ENCODE measurements at places on chromosomes 16 and 17.

DNA sequence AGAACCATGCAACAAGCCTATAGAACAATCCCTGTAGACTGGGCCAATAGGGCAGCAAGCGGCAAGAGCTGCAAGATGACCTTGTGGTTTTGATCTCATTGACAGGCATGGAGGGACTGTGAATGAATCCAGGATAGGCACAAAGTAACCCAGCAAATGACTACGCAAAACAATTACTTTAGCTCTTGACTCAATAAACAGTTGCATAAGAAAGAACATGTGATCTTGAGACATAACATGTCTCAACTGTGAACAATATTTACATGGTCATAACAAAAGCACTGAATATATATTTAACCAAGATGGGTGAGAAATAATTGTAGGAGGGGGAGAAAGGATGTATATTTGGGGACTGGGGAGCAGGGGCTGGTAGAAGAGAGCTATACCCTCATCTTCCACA, 313.7 kb upstream of the CDH5 start:
- DNase-seq = no peak

DNA sequence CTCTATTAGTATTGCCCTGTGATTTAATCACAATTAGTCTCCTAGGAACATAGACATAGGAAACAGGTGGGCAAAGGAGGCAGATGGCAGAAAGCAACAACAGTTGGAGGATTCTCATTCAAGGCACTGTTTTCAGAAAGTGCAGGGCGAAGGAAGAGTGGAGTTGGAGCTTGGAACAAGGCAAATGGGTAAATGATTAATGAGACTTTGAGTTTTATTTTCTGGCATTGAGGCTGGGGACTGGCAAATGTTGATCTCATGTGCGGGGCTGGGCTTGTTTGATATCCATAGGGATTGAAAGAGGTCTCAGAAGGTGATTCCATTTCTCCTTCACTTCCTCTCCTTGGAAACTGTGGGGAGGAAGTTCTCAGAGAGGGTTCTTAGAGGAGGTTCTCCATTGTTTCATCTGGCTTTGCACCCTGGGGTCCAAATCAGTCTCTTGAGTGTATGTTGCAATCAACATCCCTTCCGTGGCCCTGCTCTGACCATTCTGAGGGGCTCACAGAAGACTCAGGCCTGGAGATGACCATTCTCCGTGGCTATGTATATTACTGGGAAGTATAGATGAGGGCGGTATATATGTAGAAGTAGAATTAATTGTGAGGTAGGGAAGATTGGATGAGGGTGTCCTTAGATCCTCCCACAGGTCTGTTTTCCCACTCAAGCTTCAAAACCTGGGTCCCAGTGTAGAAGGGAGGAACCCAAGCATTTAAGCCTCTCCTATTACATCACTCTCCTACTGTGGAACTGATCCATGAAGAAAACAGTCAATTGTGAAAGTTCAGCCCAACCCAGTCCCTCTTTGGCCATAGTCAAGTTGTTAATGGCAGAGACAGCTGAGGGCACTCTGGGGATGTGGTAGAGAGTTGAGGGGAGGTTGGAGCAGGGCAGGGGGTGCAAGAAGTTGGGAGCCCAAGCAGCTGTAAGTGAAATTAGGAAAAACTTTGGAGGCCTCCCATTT, 36.5 kb upstream of the SRSF1 start:
- no peak for DNase-seq

- peak; percentile 3 for DNase-seq
Observed at GRCh38 chr16:50121278-50121677, 31.8 kb upstream of the TENT4B start.

- no peak for DNase-seq
Observed at GRCh38 chr16:2713985-2714774, 5.8 kb downstream of the PRSS27 start.

DNA sequence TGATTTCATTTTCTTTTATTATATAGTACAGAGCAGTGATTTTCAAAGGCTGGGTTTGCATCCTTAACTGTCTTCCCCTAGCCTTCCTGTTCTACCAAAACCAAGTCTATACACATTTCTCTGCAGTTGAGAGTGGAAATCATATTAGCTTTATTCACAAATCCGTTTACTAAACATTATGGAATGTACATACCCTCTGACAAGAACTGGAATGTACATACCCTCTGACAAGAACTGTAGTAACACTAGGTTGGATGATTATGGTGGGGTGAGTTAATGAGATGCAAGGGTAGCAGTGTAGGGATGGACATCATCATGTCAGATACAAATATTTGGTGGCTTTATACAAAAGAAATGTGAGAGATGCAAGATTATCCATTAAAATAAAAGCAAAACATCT, 154.8 kb downstream of the CYB561 start:
- DNase-seq = no peak

- no peak for DNase-seq
Observed at GRCh38 chr17:28777178-28777577, 33.4 kb downstream of the TRAF4 start.

DNA sequence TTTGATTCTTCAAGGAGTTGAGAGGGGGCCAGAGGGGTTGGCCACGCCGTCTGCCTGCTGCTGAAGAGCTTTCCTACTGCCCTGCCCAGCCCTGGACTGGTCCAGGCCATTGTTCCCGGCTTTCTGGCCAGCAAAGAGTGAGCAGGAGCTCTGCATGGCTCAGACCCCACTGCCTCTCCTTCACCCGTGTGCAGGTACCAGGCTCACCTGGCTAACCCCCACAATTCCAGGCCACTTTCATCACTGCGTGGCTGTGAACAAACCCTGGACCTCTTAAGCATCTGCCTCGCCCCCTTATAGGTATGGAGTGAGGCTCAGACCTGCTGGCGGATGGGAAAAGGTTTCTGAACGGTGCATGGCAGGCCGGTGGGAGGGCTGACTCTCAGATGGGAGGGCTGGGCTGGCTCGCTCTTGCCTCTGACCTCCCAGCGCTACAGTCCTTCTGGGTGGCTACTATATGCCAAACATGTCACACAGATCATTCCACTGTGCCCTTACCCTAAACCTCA, 8.9 kb downstream of the ZNF319 start:
- no peak for DNase-seq

- no peak for DNase-seq
Observed at GRCh38 chr17:56528696-56529095, 64.8 kb upstream of the NOG start.

- DNase-seq = peak; percentile 48
Observed at GRCh38 chr16:85553436-85554113, 59.5 kb upstream of the GSE1 start.

- DNase-seq = peak; percentile 76
Observed at GRCh38 chr16:49281843-49282642, 405 bp upstream of the CBLN1 start.

DNA sequence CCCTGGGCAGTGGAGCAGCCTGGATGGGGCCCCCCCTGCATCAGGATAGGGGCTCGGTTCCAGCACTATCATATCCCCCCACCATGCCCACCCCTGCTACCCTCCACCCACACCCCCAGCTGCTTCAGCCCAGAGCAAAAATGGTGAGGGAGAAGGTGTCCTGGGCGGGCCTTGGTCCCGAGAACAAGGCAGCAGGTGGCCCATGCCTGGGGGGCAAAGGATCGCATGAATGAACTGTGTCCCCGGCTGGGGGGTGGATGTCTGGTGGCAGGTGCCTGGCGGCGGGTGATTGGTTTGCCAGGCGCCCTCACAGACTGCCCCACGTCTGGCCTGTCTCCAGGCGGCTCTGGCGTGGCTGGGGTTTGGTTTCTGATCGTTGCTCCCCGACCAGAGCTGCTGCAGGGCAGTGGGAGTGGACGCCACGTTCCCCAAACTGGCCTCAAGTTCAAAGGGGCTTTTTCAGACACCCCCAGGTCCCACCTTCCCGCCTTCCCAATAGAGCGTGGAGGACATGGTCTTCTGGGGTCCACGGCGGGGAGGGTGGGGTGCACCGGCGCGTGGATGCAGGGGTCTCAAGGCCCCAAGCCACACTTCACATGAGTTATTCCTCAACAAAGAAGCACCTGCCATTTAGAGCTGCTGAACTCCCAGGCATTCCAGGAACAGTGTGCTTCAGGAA, 12.6 kb downstream of the UTS2R start:
- DNase-seq = no peak

- no peak for DNase-seq
Observed at GRCh38 chr16:57821149-57821971, 19.1 kb upstream of the KIFC3 start.

DNA sequence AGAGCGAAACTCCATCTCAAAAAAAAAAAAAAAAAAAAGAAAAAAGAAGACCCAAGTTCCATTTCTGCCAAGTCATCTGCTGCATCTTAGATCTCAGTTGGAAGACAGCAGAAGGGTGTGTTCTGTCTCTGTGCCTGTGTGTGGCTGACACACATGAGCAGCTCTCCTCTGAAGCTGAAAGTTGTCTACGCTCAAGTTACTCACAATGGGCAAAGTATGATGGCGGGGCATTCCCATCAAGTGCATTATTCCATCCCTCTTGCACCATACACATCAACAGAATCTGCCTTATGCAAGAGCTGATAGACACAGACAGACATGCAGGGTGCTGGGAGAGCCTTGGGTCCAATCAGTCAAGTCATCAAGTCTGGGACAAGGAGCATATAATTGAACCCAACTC, 402.2 kb downstream of the XYLT1 start:
- DNase-seq = no peak

- peak; percentile 1 for DNase-seq
Observed at GRCh38 chr17:5619088-5619740, 34.9 kb upstream of the NLRP1 start.

DNA sequence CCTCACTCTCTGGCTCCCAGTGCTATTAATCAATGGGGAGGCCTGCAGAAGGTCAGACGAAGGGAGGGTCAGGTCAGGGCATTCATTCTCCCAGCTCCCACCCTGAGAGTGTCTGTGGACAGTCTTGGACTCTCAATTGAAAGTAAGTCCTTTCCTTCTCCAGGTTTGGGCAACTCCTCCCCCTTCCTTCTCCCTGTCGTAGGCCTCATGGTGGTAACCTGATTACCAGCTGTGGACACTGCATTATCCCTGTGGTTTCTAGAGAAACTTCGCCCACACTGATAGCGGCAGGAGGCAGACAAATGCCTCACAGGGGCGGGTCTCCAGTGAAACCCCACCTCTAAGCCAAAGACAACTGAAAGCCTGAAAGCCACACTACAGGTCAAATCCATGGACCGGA, 57.7 kb upstream of the SLC25A19 start:
- peak; percentile 53 for DNase-seq
